ENCODE measurements at places on chromosomes 5 and 9. TPM values are rescaled to one million over a fixed set of nuclear protein-coding genes. Genes with fewer than 3 reads are reported as not detected.

- DNase-seq: no peak
Measured at GRCh38 chr5:134406390-134406789, 5.3 kb downstream of the CDKN2AIPNL start.

GRCh38 chr5:72123764-72124376 lies 16.6 kb downstream of the MAP1B start:
- DNase-seq: no peak

GRCh38 chr5:42749020-42749419 lies 7.6 kb upstream of the CCDC152 start:
- no peak for DNase-seq

- DNase-seq: peak; percentile 31
Measured at GRCh38 chr5:133147815-133148567, 96.2 kb downstream of the HSPA4 start.

- no peak for DNase-seq
Measured at GRCh38 chr5:90855296-90856010, 296.9 kb downstream of the ADGRV1 start.

- DNase-seq: no peak
Measured at GRCh38 chr9:14585730-14586473, 107.3 kb downstream of the ZDHHC21 start.

DNA sequence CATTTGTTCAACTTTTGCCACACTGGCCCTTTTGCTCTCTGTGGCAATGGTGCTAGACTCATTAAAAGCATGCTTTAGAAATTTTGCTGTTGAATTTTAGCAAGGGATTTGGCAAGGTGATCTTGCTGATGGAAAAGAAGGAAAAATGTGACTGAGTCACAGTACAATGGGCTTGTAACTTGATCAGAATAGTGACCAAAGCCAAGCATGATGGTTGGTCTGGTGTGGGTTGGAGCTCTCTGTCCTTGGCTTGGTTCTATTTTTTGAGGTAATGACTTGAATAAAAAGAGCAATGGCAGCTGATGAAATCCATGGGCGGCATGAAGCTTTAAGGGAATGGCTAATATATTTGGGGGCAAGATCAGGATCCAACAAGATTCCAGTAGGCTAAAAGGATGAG lies 114.4 kb upstream of the ZNF366 start:
- DNase-seq: no peak

GRCh38 chr9:137130176-137130755 lies 8.7 kb upstream of the GRIN1 start:
- DNase-seq: no peak

GRCh38 chr9:89850631-89851325 lies 246.0 kb downstream of the GADD45G start:
- DNase-seq: no peak

GRCh38 chr5:132225165-132226032 lies 2.3 kb downstream of the P4HA2 start:
- peak; percentile 42 for DNase-seq

- no peak for DNase-seq
Measured at GRCh38 chr9:20610591-20610990, 11.7 kb downstream of the MLLT3 start.

GRCh38 chr9:131734165-131734610 lies 5.7 kb downstream of the RAPGEF1 start:
- no peak for DNase-seq

DNA sequence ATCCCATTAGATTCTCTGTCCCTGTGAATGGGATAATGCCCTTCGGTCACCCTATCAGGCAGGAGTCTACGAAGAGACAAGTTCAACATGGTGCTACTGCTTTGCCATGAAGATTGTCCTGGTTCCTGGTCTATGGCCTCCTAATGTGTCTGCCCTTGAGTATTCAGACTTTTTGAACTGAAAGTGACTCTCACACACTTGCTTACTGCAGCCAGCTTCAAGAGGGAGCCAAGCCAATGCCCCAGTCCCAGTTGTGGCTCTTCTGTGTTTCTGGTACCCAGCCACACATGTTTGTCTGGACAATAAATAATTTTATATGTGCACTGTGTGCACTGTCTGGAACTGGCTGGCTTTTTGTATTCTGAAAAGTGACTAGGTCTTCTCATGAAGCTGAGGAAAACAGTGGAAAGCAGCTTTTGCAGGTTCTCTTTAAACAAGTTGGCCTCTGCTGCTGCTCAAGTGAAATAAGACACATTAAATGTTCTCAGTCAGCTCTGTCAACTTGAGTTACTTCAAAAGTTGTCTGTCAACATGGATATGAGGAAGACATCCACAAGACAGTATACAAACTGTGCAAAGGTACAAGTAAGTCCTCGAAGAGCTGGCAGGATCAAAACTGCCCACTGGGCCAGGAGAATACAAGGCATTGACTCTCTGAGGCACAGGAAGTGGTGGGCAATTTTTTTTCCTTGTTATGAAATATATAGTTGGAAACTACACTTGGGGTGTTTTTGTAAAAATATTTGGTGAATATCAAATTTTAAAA lies 60.0 kb downstream of the ZNF608 start:
- DNase-seq: no peak

DNA sequence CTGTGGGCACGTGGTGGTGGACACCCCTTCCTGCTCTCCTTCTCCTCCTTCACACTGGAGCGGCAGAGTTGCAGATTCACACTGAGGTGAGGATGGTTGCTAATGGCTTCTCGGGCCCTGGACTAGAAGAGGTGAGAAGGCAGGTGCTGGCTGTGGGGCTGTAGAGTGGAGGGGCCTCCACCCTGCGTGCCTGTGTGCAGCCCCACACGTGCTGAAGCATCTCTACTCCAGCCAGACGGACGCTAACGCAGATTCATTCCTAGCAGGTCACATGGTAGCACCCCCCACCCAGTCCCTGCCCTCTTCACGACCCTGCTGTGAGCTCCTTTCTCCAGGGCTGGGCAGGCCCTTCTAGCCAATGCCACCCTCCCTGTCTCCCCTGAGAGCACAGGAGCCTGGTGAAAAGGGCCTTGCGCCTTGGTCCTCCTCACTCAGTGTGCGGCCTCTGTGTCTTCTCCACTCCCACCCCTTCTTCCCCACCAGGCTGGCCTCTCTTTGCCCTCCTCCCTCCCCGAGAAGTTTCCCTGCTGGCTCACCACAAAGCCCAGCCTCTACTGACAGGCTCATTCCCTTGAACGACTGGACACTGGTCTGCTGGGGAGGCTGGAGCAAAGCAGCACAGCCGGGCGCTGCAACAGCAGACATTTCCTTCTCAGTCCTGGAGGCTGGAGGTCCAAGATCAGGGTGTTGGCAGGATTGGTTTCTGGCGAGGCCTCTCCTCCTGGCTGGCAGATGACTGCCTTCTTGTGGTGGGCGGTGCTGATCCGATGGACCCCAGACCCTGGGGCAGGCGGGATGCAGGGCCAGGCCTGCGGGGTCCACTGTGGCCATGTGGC lies 14.2 kb downstream of the CACNA1B start:
- no peak for DNase-seq

DNA sequence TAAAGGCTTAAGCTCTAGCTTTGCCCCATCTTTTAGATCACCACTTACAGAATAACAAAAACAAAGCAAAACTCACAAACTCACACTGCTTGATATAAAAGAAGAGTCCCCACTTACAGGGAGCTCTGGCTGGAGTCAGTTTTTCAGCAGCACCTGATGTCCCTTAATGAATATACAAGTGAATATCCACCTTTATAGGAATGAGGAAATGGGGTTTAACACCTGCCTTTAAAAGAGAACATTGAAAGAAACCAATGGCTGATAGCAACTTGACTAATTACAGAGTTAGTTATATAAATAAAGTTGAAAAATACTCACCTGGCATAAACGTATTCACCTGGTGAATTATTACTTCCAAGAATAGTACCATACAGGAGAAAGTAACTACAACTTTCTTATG lies 20.7 kb upstream of the PURA start:
- no peak for DNase-seq

GRCh38 chr9:74096420-74096819 lies 400.7 kb upstream of the RORB start:
- DNase-seq: no peak

DNA sequence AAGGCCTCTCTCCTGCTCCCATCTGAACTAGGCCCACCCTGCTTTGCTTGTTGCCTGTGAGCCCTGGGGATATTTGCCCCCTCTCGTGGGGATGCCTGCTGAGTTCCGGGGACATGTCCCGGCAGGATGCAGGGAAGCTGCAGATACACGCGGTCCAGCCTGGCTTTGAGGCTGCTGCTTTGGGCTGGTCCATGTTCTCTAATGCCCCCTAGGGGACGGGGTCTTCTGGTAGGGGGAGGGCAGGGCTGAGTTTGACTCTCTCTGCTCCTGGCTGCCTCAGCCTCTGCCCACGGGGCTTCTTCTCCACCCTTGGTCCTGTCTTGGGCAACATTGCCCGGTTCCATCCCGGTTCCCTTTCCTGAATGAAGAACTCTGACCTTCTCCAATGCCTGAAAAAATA lies 84.9 kb upstream of the ASS1 start:
- no peak for DNase-seq

GRCh38 chr5:174446988-174447387 lies 277.4 kb upstream of the MSX2 start:
- no peak for DNase-seq

DNA sequence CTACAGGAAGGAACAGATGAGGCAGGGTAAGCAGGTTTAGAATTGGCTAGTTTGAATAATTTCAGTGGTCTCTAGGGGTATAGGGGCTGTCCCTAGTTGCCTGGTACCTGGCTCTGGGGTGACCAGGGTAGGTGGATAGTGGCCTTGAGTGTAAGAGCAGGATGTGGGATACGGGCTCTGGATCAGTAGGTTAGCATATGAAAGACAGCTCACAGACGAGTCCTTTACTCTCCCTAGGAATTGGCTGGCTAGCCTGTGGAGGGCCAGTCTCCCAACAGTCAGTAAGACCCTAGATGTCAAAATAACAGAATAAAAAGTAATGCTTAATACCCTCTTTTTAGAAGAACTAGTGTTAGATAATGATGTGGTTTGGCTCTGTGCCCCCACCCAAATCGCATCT lies 16.6 kb upstream of the C9orf152 start:
- no peak for DNase-seq

DNA sequence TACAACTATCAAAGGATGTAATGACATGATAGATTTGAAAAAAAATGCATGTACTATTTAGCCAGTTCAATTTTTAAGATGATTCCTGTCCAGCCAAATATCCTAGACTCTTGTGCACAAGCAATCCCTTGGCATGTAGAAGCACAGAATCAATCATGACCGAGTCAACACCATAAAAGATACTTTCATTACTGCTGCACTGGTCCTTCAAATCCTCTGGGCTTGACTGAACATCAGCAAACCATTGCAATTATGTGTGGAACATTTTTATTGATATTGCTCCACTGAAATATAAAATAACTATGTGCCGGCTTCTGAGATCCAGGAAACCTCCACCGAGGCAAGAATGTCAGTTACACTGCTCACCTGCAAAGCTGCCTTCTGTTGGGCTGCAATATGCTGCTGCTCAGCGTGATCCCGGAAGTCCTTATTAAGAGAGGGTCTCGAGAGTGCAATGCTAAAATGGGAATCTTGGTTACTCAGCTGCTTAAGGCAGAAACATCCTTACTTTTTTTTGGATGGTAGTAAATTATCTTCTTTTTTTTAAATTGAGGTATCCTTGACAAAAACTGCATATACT lies 28.7 kb downstream of the INIP start:
- no peak for DNase-seq

- DNase-seq: no peak
Measured at GRCh38 chr5:100406640-100407039, 128.5 kb upstream of the FAM174A start.

GRCh38 chr9:74322661-74323314 lies 174.3 kb upstream of the RORB start:
- no peak for DNase-seq

DNA sequence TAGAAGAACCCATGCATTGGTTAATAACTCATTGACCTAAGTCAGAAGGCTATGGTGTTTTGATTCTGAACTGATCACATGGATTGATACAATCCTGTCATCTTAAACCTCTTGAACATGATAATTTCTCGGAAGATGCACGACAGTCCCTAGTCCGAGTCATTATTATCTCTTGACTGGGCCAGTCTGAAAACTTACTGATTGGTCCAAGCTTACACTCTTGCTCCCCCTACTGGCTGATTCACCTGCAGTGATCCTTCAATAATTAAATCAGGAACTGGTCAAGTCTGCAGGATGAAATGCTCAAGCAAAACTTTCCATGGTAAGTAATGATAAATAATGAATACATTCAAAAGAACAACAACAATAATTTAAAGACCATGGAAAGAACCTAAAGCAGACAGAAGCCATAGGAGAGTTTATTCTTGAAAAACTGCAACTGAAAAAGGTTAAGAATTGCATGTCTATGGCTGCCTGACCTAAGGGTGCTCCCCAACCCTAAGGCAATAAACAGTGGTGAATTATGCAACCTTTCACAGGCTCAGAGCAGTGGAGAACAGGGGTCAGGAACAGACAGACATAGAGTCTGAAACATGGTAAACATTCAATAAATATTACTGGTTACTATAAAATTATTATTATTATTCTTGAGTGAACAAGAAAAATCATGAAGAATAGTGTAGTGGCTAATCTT lies 79.3 kb downstream of the BRINP1 start:
- no peak for DNase-seq

- no peak for DNase-seq
Measured at GRCh38 chr5:58122848-58123392, 337.0 kb downstream of the PLK2 start.

DNA sequence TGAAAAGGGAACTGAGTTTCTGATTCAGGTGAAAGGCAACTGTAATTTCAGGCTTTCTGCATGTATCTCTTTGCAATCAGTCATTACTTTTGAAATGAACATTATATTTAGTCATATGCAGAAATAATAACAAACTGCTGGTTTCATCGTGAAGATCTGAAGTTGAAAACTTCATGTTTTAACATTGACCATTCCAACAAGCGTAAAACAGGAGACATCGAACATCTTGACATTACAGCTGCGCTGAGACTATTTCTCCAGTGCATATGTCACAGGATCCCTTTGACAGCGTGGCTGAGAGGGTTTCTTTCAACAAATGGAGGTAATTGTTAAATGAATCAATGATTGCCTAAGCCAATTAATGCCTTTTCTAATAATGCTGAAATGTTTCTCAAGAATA lies 38.2 kb upstream of the ZSWIM6 start:
- no peak for DNase-seq

GRCh38 chr9:18726546-18726945 lies 252.6 kb downstream of the ADAMTSL1 start:
- DNase-seq: no peak

SPINK13 gene
- not detected for total RNA-seq

ABITRAM gene
- total RNA-seq: 11.2 TPM

PCDHGB4 gene
- total RNA-seq: not detected

CTSL gene
- 14.9 TPM for total RNA-seq

PHF24 gene
- total RNA-seq: not detected

PCDHB3 gene
- total RNA-seq: not detected

SLC25A48 gene
- not detected for total RNA-seq

SLC46A2 gene
- not detected for total RNA-seq

DDX4 gene
- not detected for total RNA-seq

CARTPT gene
- total RNA-seq: not detected

ARL14EPL gene
- not detected for total RNA-seq

KIF24 gene
- total RNA-seq: 0.15 TPM

PRDM9 gene
- not detected for total RNA-seq
